ENCODE measurements at places on chromosomes 12 and 14.

GRCh38 chr14:39712293-39712999 is 280.2 kb upstream of the FBXO33 start:
- no peak for DNase-seq

DNA sequence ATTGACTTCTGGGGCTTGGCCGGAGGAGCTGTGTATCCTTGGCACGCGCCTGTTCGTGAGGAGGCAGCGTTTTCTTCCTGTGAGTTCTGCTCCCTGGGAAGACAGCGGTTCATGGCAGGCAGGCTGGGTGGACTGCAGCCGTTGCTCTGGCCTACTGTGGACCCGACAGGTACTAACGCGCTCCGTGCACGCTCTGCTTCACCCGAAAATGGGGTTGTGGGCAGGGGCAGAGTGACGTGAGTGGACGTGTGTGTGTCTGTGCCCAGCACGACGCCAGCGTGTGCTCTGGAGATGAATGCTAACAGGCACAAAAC is 179.1 kb downstream of the KIF26A start:
- no peak for DNase-seq

GRCh38 chr12:7060353-7060954 is at the start of gene C1S:
Gene C1S (plus strand): TSS chr12:7060718. CDS start chr12:7061913, 1,195 bp downstream.
- DNase-seq, result peak; percentile 83

DNA sequence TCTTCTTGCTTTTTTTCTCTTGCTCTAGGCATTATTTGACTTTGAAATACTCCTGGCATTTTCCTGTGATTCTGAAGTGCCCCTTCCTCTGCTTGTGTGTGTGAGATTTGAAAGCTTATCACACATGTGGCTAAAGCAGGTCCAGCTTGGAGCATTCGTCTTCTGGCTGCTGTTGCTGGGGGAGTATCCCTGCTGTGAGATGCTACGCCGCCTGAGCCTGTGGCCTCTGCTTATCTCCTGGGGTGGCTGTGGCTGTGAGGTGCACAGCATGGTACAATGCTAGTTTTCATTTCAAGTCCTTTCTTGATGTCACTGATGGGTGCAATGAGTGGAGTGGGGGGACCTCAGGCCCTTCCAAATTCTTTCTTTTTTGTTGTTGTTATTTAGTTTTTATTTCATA is 371.8 kb downstream of the ZFP36L1 start:
- DNase-seq, result no peak

- peak; percentile 23 for DNase-seq
Observed at GRCh38 chr12:6326316-6327228, 15.3 kb downstream of the TNFRSF1A start.

Data from kidney tubule cell (primary cell).